ENCODE measurements at places on chromosomes 1 and 21.
A peak's percentile ranks its signal among the peaks of the same experiment; 100 is the strongest.

GRCh38 chr1:234528074-234528865 is 49.3 kb upstream of the TARBP1 start:
- DNase-seq: no peak

DNA sequence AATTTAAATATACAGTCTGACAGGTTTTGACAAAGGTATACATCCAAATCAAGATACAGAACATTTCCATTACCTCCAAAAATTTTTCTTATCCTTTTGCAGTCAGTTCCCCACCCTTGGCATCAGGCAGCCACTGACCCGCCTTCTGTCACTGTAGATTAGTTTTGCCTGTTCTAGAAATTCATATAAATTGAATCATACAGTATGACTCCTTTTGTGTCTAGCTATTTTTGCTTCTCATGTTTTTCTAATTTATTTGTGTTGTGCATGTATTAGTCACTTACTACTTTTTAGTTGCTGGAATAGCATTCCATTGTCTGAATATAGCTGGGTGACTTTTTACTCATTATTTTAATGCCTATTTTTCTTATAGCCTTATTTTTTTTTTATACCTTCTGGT is 3.8 kb downstream of the UTP25 start:
- DNase-seq: no peak

DNA sequence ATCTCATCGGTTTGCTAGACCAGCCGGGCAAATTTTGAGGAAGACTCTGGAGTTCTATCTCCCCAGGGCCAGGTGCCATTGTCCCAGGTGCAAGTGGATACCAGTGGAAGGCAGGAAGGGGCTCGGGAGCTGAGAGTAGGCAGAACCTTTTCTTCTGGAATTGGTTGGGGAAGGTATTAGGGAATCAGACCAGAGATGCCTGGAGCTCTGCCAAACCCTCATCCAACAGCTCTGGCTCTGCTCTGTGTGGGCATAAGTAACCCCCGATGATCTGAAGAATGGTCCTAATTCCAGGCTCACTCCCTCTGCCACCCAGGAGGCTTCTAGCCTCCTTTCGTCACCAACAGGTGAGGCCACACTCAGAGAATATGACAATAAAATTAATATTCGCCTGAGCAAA is 69.9 kb downstream of the PGBD5 start:
- no peak for DNase-seq

DNA sequence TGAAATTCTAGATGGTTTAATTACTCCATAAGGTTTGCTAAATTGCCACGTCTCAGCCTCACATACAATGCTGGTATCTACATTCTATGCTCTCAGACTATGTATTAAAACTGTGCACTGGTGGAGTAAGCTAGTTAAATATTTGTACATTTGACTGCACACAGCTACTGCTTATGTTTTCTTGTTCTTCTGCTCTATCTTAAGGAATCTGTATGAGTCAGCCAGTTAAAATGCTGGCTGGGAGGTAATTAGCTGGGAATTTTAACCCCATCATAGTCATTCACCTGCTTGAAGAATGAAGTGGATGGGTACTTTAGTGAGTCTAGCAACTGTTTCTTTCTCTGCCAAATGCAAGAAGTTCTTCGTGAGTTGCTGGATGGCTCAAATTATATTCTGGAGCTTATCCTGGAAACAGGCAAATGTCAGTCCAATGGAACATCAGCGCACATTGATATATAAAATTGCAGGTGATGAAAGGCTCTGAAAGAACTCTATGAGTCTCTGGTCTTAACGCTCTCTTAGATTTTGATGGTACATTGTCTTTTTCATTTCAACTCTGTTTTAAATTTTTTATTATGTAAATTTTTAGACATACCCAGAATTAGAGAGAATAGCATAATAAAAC is 83.4 kb downstream of the BACH1 start:
- no peak for DNase-seq

DNA sequence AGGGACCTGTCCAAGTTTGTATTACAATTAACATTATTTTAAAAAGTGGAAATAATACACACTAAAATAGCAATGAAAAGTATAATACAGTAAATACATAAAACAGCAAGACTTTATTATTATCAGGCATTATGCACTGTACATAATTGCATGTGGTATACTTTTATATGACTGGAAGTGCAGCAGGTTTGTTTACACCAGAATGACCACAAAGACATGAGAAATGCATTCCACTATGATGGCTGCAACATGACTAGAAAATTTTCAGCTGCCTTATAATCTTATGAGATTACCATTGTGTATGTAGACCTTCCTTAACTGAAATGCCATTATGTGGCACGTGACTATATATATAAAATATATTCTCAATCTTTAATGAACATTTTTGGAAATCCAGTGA is 1699.6 kb downstream of the KCNT2 start:
- no peak for DNase-seq

GRCh38 chr1:17168091-17168876 is 36.6 kb upstream of the PADI1 start:
- DNase-seq: no peak

GRCh38 chr1:244302876-244303609 is 148.7 kb downstream of the ADSS2 start:
- no peak for DNase-seq

GRCh38 chr21:29144736-29145353 is 14.4 kb downstream of the MAP3K7CL start:
- DNase-seq: no peak

DNA sequence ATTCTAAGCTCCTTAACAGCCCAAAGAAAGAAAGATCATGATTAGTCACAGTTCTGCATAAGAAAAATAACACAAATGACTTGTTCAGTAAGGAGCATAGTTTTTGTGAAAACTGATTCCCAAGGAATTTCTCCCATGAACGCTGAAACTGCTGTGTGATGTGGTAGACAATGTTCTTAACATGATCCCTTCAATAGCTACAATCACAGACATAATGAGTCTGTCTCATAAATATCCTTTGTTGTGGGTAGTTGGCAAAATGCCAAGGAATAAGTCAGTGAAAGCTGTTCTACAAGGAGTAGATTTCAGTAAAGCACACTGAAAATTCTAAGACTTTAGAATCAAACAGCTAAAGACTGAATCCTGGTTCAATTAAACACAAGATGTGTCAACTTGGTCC is 404.8 kb downstream of the HLX start:
- no peak for DNase-seq

DNA sequence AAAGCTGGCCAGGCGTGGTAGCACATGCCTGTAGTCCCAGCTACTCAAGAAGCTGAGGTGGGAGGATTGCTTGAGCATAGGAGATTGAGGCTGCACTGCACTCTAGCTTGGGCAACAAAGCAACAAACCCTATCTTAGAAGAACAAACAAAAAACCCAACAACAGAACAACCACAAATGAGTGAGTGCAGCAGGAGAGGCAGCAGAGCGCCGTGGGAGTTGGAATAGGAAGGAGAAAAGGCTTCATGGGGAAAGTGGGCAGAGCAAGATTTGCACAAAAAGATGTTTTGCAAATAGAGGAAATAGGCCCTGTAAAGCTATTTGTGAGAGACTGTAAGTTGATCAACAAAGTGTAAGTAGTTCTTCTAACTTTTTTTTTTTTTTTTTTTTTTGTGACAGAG is 19.6 kb downstream of the SMAP2 start:
- no peak for DNase-seq

DNA sequence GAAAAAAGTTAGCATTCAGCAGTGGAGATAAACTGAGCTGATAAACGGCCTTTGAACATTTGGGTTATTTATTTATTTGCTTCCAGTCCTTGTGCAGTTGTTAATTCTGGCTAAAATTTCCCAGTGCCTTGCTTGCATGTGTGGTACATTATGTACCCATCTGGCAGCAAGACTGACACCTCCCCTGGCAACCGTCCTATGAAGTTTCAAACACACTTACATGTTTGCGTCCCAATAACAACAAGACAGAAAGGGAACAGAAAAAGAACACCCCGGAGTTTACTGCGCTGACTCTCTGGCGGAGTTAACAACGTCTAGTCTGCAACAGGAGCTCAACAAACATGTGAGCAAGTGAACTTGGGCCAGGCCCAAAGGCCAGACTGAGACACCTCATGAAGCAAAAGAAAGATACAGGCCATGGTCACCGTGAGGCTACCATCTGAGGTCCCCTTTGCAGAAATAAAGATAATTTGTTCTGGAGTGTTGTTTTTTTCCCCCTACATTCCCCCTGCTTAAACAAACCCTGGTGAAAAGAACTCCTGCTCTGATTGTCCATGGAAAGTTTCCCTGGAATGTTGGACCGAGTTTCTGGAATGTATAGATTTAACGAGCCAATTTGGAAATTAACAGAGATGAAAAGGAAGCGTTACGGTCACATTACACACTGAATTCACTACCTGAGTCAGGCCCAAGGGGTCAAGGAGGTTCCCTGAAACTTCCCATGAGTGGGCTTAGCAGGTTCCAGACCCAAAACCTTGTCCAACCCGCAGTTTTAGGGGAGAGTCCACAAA is 33.4 kb downstream of the TRABD2B start:
- DNase-seq: no peak

GRCh38 chr1:168081373-168082007 is 55.2 kb downstream of the GPR161 start:
- DNase-seq: peak; percentile 25

DNA sequence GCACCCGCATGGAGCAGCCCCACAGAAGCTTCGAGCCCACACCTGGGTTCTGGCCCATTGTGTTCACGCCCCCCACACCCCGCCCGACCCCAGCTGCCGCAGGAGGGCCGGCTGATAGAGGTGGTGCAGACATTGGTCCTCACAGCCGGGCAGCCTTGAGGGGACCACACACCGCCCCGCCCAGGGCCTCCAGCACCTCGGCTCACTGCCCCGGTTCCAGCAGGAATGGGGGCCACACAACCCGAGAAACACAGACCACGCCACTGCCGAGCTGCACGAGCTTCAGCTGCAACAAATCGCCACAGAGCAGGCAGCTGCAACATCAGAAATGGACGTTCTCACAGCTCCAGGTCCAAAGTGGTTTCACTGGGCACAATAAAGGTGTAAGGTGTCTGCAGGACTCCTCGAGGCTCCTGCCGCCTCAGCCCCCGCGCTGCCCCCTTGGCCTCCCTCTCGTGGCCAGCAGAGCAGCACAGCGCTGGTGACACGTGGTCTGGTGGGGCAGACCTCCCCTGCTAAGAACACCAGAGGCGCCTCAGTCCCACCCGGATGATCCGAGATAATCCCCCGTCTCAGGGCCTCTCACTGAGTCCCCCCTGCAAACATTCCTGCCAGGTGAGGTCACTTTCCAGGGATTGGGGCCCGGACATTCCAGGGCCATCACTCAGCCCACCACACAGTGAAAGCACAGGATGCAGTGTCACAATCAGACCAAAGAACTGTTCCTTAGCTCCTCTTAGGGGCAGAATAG is 62.3 kb upstream of the ADARB1 start:
- no peak for DNase-seq

DNA sequence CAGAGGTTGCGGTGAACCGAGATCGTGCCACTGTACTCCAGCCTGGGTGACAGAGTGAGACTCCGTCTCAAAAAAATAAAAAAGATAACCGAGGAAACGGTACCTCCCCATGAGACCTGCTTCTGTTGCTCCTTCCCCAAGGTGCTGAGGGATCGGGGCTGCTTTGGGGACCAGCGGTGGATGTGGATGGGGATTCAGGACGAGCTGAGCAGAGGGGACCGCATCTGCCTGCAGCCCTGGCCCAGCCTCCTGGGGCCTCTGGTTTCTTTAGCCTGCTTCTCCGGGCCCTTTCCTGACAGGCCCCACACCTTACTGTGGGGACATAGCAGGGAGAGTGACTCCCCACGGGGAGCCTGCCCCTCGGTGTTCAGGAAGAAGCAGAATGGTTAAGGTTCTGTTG is 17.1 kb downstream of the SLC66A1 start:
- DNase-seq: no peak

DNA sequence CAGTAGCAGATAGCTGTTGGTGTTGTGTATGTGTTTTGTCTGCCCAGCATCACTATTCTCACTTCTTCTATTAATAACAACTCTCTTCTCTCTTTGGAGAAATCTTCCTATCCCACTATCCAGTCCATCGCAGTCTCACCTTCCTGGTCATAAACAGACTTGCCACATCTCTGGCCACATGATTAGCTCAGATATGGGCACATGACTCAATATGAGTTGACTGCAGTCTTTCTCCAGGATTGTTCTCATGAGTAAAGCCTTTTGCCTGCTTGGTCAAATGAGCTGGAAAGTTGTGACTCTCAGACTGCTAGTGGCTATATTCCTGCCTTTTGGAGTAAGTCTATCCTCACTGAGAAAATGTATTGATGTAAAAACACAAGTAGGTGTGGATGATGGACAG is 32.9 kb upstream of the TADA1 start:
- no peak for DNase-seq

DNA sequence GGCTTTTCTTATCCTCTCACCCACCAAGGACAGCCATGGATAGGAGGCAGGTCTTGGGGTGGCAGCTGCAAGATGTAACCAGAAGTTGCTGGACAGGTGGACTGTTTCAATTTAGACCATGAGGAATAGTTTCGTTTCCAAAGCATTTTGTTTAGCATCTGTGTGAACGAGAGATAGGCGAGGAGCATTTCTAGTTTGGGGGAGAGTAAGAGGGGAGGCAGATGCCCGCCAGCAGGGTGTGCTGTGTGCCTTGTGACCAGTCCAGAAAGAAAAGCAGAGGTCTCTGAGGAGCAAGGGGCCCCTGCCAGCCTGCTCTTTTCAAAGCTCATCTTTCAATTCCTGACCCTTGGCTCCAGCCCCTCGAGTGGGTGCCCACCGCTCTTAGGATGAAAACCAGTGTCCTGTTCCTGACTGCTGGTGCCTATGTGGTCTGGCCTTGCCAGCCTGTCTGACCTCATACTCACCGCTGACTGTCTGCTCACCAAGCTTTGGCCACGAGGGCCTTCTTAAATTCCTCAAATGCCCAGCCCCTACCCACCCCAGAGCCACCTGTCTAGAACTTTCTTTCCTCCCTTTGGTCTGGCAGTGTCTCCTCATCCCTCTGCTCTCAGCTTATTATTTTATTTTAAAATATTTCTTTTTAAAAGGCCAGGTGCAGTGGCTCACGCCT is 8.5 kb downstream of the SERINC2 start:
- no peak for DNase-seq

DNA sequence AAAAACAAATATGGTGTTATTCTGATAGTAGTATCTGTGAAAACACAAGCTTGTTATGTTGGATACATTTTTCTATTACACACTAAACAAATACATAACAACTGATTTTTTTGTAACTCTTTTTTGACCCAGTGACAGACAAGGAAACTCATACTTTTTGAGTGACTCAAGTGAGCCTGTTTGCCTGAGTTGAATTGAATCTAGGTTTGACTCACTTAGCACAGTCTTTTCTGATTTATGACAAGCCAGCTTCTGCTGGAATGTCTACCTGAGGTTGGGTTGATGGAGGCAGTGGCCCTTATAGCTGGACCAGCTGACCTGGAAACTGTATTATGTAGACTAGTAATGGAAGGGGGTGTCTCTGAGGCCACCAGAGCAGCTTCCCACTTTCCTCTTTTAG is 4.2 kb upstream of the CLCA4 start:
- no peak for DNase-seq

GRCh38 chr1:71028981-71029380 is 18.6 kb downstream of the PTGER3 start:
- no peak for DNase-seq
